ENCODE measurements at places on chromosomes 12 and 14.

DNA sequence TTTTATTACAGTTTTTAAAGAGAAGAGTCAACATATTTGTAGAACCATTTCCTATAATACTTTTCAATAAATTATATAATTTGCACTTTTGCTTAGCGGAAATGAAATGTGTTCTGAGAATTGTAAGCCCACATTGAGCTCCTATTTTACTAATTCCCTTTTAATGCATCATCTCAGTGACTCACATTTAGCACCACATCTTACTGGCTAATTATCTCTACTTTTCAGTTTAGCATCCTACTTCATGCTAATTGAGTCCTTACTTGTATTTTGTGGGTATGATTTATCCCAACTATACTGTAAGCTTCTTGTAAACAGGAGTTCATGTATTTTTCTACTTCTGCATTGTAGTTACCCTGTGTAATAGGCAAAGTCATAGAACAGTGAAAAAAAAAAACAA, 67.5 kb downstream of the TMX1 start:
- DNase-seq, result no peak

DNA sequence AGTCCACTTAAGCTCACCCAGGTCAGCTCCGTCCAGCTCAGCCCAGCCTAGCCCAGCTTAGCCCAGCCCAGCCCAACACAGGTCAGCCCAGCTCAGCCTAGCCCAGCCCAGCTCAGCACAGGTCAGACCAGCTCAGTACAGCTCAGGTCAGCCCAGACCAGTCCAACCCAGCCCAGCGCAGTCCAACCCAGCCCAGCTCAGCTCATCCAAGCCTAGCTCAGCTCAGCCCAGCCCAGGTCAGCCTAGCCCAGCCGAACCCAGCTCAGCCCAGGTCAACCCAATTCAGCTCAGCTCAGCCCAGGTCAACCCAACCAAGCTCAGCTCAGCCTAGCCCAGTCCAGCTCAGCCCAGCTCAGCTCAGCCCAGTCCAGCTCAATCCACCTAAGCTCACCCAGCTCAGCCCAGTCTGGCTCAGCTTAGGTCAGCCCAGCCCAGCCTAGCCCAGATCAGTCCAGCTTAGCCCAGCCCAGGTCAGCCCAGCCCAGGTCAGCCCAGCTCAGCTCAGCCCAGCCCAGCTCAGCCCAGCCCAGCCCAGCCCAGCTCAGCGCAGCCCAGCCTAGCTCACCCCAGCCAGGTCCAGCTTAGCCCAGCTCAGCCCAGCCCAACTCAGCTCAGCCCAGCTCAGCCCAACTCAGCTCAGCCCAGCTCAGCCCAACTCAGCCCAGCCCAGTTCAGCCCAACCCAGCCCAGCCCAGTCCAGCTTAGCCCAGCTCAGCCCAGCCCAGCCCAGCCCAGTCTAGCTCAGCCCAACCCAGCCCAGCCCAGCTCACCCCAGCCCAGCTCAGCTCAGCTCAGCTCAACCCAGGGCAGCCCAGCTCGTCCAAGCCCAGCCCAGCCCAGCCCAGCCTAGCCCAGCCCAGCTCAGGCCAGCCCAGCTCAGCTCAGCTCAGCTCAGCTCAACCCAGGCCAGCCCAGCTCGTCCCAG, 184.0 kb downstream of the TMEM121 start:
- DNase-seq, result no peak

DNA sequence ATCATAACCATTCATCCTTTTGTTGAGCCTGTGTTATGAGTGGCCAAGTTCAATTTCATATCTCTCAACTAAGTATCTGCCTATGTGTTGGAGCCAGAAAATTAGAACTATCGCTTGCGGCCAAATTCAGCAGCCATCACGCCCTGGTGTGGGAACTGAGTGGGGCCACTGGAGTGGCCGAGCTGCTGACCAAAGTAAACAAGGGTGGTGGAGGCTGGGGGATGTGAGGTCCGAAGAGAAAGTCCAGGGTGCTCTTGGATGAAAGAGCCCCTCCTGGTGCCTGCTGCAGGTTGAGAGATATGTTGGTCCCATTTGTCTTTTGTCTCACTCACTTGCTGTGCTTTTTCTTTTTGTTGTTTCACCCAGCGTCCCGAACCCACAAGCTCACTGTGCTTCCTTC, 14.9 kb downstream of the ADGRD1 start:
- DNase-seq, result no peak

- DNase-seq, result no peak
Observed at GRCh38 chr12:46480316-46480715, 107.7 kb upstream of the SLC38A2 start.

- no peak for DNase-seq
Observed at GRCh38 chr12:130286741-130287440, 50.8 kb upstream of the PIWIL1 start.

- DNase-seq, result no peak
Observed at GRCh38 chr12:67885375-67886169, 103.7 kb upstream of the IFNG-AS1 start.

- peak; percentile 18 for DNase-seq
Observed at GRCh38 chr12:42992826-42993225, 403.3 kb upstream of the PRICKLE1 start.

DNA sequence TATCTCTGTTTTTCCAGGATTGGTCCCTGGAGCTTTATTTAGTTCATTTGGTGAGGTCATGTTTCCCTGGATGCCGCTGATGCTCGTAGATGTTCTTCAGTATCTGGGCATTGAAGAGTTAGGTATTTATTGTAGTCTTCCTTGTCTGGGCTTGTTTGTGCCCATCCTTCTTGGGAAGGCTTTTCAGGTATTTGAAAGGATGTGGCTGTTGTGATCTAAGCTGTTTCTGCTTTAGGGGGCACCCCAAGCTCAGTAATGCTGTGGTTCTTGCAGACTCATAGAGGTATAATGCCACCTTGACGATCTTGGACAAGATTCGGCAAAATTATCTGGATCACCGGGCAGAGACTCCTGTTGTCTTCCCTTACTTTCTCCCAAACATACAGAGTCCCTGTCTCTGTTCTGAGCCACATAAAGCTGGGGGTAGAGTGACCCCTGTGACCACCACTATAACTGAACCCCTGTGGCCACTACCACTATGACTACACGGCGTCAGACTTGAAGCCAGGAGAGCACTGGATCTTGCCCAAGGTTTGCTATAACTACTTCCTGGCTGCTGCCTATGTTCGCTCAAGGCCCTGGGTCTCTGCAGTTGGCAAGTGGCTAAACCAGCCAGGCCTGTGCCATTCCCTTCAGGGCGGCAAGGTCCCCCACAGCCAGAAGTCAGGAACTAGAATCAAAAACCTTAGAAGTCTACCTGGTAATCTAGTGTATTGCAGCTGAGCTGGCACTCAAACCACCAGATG, 40.9 kb downstream of the FGD4 start:
- no peak for DNase-seq

DNA sequence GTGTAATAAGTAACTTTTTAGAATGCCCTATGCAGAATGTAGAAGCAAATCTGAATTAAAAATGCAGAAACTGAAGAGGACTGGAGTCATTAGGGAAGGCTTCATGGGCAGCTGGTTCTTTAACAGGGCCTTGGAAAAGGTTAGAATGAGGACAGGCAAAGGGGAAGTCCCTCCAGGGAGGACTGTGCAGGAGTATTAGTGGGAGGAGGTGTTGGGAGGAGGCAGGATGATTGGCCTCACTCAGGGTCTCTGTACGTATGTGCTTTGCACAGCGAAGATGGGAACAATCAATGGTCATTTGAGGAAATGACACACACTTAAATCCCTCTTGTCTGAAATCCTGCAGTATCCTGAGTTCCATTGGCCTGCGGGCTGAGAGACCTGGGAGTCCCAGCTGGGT, 119.7 kb downstream of the PTCSC3 start:
- DNase-seq, result no peak

DNA sequence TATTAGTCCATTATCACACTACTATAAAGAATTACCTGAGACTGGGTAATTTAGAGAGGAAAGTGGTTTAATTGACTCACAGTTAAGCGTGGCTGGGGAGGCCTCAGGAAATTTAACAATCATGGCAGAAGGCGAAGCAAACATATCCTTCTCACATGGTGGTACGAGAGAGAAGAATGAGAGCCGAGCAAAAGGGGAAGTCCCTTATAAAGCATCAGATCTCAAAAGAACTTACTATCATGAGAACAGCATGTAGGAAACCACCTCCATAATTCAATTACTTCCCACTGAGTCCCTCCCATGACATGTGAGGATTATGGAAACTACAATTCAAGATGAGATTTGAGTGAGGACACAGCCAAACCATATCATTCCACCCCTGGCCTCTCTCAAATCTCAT, 422.6 kb downstream of the MDGA2 start:
- no peak for DNase-seq

- no peak for DNase-seq
Observed at GRCh38 chr12:3341594-3341993, 149.4 kb upstream of the PRMT8 start.

- peak; percentile 15 for DNase-seq
Observed at GRCh38 chr12:29273178-29273843, 107.7 kb downstream of the ERGIC2 start.

DNA sequence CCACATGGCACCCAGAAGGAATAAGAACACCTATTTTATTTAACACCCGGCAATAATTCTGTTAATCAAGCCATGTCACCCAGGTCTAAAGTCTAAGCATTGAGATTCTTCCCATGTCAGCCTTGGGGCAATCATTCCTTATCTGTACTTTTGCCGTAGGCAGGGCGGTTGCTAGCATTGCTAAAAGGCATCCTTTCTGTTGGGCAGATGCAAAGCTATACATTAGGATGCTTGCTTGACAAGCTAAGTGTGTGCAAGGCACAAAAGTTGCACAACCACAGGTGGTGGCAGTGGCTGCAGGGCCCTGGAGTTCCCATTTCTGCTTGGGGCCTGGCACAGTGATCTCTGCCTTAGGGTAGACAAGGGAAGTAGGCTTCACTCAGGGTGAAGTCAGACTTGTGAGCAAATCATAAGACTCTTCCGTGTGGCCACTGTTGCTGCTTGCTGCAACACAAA, 12.5 kb upstream of the GALNT6 start:
- DNase-seq, result no peak

DNA sequence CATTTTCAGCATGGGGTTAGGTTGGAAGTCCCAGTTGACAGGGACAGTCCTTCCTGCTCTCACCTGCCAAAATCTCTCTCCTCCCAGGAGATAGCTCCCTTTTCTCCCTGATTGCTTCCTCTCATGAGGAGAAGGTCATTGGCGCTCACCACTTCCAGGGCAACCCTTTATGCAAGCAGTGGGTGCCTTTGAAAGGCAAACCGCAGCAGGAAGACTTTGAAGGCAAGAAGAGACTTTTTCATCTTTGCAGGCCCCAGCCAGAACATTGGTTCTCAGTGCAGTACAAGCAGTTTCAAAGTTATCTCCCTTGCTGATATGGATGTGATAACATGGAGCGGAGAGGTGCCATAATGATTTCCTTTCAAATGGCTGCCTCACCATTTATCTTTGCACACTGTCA, 483.0 kb downstream of the DIO2 start:
- no peak for DNase-seq

DNA sequence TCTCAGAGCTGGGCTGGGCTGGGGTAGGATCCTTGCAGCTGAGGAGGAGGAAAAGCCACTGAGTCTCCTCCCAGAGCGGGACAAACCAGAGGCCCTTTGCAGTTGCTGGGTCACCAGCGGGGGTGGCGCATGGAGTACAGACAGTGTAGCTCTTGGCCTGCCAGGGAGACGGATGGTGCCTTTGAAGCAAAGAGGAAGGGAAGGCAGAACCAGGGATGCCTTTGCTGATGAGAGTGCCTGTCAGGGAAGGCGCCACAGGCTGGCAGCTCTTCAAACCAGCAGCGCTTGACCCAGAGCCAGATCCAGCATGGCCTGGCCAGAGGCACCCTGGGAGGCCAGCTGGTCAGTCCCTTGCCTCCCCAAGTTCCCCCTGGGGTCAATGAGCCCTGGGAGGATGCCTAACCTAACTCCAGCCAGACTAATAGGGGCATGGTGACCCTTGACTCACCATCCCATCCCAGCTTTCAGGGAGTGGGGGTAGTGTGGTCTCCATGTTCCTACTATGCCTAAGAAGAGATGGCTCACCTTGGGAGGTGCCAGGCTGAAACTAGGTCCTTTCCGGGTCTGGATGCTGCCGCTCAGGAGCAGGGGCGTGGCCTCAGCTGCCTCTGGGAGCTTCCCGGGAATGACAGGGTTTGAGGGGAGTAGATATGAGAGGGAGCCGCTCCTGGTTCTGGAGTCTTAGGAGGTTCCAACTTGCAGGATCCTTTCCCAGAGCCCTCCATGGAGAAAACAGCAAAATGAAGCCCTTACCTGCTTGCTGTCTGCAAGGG, 19.8 kb downstream of the VASH1 start:
- no peak for DNase-seq

GRCh38 chr12:69688471-69689427, 10.4 kb downstream of the BEST3 start:
- DNase-seq, result peak; percentile 68

DNA sequence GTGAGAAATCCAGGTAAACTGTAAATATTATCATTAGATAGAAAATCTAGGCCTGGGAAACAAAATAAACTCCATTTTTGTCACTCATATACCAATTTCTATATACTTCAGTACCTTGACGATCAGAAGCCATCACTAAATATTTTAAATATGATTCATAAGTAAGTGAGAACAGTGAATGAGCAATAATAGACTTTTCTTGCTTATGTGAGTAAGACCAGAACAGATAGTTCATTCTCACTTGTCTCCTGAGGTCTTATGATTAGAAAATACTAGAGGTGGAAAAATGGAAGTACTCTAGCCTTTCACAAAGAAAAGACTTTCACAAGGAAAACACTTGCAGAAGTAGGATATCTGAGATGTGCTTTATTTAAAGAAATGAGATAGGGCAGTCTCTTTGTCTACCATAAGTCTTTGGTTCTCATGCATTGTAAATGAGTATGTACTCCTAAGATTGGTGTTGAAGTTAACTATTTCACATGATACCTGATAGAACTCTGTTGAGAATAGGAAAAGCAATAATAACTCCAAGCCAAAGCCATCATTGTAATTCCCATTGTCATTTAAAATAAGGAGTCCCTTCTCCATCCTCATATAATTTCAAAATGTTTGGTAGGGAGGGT, 10.1 kb upstream of the SMCO3 start:
- no peak for DNase-seq

- peak; percentile 44 for DNase-seq
Observed at GRCh38 chr12:20264608-20265114, 103.7 kb upstream of the PDE3A start.

GRCh38 chr14:53448682-53449081, 295.6 kb upstream of the DDHD1 start:
- no peak for DNase-seq

GRCh38 chr12:51820526-51821439, 27.7 kb downstream of the FIGNL2 start:
- DNase-seq, result peak; percentile 92

DNA sequence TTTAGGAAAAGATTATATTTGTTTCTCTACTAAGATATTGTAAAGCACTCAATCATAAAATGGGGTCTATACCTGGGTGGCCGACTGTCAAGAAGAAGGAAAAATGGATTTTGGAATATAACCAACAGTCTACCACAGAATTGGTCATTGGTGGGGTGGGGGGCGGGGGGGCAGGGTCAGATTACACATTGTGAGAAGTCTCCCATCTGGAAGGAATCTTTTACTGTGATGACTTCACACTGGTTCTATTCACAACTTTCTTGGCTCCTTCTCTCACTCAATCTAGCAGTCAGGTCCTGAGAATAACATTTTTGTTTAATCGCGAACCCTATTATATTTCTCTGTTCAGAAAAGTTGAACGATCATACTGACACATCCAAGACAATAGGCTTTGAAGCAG, 8.7 kb upstream of the CLEC4E start:
- DNase-seq, result no peak

- no peak for DNase-seq
Observed at GRCh38 chr12:1835211-1836131, 15.1 kb downstream of the LRTM2 start.

- DNase-seq, result peak; percentile 5
Observed at GRCh38 chr12:99600388-99600787, 47.2 kb upstream of the GARIN6 start.

- peak; percentile 51 for DNase-seq
Observed at GRCh38 chr12:11630046-11630706, 19.3 kb upstream of the ETV6 start.
